Panc1 (cell line): ENCODE measurements at places on chromosomes 4 and X.

DNA sequence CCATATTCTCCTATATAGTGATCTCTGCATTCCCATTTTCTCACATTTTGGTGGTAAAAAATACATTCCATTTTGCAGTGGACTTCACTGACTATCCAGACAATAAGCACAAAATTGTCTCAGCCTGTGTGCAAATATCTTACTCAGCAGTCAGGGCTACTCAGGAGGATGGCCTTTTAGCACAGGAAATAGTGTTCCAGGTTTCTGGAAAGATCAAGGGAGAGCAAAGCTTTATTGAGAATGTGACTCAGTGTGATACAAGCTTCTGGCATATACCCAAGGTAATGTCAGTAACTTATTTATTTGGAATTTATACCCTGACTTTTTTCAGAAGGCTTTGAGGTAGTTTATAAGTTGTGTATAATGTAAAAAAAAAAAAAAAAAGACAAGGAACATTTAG, 233.4 kb downstream of the TEX13A start:
- DNase-seq = no peak

GRCh38 chr4:108384544-108384943, 215.8 kb upstream of the LEF1 start:
- no peak for DNase-seq

DNA sequence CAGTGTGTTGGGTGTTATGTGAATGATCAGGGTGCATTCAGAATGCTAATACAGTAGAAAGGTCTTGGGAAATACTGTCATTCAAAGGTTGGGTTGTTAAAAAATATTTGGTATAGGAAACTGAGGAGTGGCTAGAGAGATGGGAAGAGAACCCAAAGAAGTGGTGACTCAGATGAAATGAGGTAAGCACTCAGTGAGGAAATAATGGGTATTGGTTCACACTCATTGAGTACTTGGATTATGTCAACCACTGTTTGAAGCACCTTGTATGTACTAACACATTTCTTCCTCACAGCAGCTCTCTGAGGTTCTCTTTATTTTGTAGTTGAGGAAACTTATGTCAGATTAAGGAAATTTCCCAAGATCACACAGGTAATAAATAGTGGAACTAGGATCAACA, 40.8 kb upstream of the NUDT6 start:
- DNase-seq = no peak

DNA sequence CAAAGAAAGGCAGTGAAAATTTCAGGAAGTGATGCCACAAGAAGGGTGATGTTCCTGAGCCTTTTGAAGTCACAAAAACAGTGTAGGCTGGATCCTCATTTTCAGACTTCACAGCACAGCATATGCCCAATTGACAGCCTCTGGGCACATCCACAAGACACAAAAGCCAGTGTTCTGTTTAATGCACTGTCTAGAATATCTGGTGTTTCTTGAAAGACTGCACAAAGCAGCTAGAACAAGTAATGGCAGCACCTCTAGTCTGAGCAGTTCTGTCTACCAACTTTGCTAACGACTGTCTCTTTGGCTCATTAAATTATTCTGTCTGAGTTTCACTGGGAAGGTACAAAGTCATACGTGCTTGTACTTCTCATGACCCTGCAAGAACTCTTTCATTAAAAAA, 417.1 kb upstream of the GALNT7 start:
- no peak for DNase-seq

- no peak for DNase-seq
These were observed 75.9 kb downstream of the SLC9A7 start for GRCh38 chrX:46683048-46683447.
